A549 (cell line): ENCODE measurements at places on chromosomes 2 and 18. TPM values are rescaled to one million over a fixed set of nuclear protein-coding genes. Genes with fewer than 3 reads are reported as not detected.

- DNase-seq = no peak
Observed at GRCh38 chr2:173119069-173119807, 43.6 kb downstream of the MAP3K20 start.

- no peak for DNase-seq
Observed at GRCh38 chr2:60499651-60500265, 53.7 kb downstream of the BCL11A start.

DNA sequence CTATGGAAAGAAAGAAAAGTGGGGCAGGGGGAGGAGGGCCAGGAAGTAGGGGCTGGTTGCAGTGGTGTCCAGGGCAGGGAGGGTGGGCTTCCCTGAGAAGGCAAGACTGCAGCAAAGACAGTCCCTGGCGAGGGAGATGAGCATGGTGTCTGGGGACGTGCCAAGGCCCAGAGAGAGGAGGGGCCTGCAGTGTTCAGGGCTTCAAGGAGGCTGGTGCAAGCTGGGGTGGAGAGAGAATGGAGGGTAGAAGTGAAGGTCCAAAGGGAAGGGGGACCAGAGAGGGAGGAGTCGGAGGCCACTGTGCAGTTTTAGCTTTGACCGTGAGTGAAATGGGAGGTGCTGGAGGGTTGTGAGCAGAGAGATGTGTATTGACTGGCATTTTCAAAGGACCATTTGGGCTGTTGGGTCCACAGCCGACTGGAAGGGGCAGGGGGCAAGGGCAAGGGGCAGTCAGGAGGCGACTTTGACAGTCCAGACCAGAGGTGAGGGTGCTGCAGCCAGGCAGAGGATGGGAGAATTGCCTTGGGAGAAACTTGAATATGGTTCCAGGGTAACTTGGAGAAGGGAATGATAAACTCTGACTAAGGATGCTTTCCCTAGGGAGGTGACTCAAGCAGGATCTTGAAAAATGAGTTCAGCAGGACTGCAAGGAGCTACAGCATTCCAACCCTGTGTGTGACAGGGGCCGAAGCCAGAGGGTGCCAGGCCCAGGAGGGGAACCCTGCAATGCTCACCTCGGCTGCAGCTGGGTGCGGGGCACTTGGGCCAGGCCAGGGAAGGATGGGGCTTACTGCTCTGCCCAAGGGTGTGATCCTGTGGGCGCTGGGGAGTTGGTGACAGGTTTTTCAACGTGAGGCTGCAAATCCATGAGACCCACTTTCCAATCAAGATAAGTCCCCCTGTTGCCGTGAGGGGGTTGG is 177.1 kb upstream of the HAAO start:
- DNase-seq = no peak

The CFAP53 gene
- polyA plus RNA-seq = 0.45 to 0.55 TPM (median 0.54 TPM) in 3 replicates

GRCh38 chr2:29295845-29296244 is 180.6 kb downstream of the CLIP4 start:
- peak; percentile 42 for DNase-seq

DNA sequence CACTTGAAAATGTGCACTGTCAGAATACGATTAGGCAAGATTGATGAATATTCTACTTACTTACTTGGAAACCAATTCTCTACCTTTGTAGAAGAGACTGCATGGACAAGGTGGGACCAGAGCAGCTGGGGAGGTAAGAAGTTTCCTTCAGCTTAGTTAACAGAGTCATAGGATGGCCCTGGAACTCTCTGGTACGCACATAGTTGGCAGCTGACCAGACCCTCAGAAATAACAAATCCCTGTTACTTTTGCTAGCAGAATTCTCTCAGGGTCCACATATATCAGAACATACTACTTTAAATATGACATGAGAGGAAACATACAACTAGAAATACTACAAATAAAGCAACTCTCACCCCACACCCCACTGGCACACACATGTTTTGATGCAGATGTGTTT is 24.8 kb upstream of the STAT1 start:
- no peak for DNase-seq

- DNase-seq = no peak
Observed at GRCh38 chr2:62744603-62745002, 39.1 kb downstream of the EHBP1 start.

DNA sequence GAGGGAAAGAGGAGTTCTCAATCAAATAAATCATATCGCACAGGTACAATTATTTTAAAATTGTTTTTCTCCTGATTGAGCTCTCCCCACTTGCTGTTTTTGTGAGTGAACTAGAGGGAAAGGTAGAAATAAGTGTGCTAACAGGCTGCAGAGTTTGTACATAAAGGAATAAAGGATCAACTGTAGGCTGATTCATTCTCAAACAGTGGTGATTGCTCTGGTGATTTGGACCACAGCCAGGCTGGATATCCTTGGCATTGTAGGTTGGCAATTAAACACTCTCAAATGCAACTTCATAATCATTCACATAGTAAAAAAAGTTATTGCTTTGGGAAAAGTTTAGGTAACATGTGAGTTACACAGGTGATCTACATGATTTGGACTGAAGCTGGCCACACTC is 29.8 kb downstream of the LRP1B start:
- DNase-seq = no peak

The ANKRD30B gene
- polyA plus RNA-seq = not detected in 3 replicates

GRCh38 chr18:71116535-71116934 is 827.7 kb downstream of the SOCS6 start:
- no peak for DNase-seq

- DNase-seq = no peak
Observed at GRCh38 chr2:186726938-186727337, 33.1 kb downstream of the FAM171B start.

The QPCT gene
- polyA plus RNA-seq = 16.6 to 20.0 TPM (median 18.7 TPM) in 3 replicates

The TGFA gene
- 5.2 to 7.1 TPM (median 5.3 TPM) in 3 replicates for polyA plus RNA-seq
